Dorsolateral prefrontal cortex (tissue), 122 donors: ENCODE measurements at places on chromosomes 4 and X. TPM values are rescaled to one million over a fixed set of nuclear protein-coding genes. Genes with fewer than 3 reads are reported as not detected.

DNA sequence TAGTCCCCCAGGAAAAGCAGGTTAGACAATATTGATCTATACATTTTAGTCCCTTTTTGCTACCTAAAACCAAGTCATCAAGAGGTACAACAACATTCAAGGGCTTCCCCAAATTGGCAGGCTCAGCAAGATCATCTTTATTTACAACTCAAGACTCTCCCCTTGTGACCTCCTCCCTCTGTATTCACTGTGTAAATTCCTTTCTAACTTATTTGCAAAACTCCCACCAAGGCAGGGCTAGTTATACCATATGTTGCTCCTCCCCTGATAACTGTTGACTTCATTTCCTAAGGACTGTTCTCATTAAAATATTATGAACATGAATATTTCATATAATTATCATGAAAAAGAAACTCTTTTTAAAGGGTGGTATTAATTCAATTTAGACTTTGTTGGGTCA, 275.6 kb downstream of the DTHD1 start:
- no peak for DNase-seq

DNA sequence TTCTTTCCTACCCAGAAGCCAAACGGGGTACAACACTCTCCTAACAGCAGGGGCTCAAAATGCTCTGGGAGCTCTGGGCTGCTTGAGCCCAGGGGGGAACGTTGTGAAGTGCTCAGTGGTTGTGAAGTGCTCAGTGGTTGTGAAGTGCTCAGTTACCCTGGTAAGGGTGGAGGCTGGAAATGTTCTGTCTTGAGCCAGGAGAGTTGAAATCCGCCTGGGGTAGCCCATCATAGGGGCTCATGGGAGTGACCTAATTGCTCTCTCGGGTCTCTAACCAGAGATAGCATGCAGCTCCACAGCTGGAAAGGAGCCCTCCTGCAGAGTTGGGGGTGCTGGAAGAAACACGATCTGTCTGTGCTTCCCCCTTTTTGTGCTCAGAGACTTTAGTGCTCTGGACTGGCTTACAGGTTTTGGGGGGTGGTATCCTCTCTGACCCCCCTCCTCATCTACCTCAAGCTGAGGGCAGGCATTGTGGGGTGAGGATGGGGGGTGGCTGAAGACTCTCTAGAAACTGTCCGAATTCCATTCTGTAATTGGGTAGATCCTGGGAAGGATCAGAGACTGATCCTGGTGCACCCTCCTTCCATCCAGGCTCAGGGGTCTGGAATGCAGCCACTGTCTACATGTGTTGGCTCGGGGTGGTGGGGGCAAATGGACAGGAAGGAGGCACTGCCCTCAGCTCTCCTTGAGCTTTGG, 2.7 kb downstream of the EFNB1 start:
- no peak for DNase-seq

- DNase-seq: no peak
These were observed 53.9 kb upstream of the HEPH start for GRCh38 chrX:66110112-66110511.

GRCh38 chr4:172996571-172997216, 171.9 kb upstream of the GALNT7 start:
- no peak for DNase-seq

DNA sequence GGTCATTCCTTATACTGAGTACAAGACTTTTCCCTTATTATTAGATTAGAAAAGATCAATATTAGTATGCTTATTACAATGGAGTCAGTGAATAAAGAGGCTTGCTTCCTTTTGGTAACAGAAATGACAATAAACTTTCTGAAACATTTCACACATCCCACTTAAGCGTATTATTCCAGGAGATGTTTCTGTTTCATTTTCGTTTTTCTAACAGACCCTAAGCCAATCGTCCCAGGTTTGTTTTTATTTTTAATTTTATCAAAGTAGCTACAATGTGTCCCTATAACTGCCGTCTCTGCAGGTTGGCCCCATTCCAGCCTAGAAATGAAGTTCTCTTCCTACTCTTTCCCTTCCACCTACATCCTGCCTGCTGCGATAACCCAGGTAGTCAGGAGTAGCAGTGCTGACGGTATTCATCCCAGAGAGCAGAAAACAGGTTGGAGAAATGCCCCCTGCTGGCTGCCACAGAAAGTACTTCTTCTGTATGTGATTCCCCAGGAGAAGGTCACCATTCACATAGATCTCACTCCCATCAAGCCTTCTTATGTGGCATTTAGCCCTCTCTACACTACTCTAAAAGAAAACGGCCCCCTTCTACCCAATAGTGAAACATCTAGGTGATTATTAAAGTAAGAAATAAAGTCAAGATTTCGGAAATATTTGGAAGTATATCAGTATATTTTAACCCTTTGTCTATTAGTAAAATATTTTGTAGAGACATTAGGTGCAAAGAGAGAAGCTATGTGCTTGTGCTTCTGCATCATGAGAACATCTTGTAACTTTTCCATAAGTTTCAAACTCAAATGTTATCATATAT, 40.4 kb downstream of the ENPEP start:
- peak; percentile 67 for DNase-seq

DNA sequence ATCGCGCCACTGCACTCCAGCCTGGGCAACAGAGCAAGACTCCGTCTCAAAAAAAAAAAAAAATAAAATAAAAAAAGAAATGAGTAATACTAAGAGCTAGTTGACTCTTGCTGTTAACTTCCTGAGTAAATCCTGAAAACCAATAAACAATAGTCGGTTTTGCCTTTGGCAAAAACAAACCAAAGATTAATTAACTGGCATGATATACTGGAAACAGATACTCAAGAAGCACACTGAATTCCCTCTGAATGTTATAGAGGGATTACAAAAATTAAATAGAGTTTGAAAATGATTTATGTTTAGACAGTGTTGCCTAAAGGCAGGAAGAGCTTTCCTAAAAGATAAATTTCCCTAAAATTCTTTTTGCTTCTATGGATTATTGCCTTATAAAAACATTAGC, 1702.3 kb downstream of the STIM2 start:
- DNase-seq: no peak

DNA sequence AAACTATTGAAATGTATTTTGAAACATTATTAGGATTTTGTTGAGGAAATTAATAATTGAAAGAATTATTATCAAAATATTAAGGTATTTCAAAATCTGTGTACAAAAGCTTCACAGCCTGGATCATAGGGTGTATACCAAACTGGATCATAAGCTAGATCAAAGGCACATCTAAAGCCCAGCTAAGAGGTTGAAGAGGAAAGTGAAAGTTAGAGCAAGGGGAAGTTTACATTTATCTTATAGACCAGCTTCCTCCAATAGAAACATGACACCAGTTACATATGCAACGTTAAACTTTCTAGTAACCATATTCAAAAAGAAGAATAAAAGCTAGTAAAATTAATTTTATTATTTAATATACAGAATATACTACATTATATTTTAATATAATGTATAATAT, 227.2 kb upstream of the BMP3 start:
- DNase-seq: no peak

DNA sequence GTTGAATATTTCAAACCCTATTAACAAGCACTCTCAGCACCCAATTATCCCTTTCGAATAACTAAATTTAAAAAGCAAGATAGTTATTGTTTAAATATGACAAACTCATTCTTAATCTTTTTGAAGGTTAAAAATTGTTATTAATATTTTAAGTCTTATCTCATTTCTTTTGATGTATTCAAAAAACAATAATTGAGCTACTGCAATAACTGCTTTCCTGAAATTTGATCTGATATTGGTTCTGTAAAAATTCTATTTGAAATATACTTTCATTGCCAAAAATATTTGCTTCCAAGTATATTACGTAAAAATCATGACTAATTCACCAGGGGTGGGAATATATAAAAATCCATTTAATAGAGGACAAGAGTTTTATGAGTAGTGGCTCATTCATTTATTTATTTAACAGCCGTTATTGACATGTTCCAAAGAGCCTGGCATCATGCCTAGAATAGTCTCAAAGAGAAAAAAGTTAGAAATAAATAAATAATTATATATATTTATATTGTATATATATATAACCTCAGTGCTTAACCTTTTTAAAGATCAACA, 34.4 kb downstream of the GLRA3 start:
- DNase-seq: no peak

The APELA gene
- not detected for total RNA-seq

The AASDH gene
- 14.3 TPM for total RNA-seq

The STK32B gene
- 2.4 TPM for total RNA-seq

GRCh38 chr4:76494243-76494642, 59.2 kb downstream of the SHROOM3 start:
- DNase-seq: no peak

The CHRNA9 gene
- not detected for total RNA-seq

- DNase-seq: no peak
These were observed 1.0 kb upstream of the OTOP1 start for GRCh38 chr4:4227510-4228355.

GRCh38 chr4:64158648-64159326, 250.5 kb downstream of the TECRL start:
- DNase-seq: peak; percentile 57

DNA sequence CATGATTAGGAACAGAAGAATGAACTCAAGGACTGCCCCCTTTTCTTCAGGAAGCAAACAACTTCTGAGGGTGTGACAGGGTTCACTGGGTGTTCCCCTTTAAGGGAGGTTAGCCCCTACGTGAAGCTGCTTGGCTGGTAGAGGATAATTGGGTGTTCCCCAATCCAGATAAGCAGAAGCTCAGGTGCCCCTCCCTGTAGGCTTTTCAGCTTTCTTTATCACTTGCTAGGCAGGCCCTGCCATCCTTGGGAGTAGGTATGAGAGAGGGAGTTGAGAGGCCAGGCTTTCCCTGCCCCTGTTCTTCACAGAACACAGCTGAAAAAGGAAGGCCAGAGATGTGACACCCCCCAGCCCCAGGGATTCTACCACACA, 44.2 kb downstream of the RTL9 start:
- no peak for DNase-seq

DNA sequence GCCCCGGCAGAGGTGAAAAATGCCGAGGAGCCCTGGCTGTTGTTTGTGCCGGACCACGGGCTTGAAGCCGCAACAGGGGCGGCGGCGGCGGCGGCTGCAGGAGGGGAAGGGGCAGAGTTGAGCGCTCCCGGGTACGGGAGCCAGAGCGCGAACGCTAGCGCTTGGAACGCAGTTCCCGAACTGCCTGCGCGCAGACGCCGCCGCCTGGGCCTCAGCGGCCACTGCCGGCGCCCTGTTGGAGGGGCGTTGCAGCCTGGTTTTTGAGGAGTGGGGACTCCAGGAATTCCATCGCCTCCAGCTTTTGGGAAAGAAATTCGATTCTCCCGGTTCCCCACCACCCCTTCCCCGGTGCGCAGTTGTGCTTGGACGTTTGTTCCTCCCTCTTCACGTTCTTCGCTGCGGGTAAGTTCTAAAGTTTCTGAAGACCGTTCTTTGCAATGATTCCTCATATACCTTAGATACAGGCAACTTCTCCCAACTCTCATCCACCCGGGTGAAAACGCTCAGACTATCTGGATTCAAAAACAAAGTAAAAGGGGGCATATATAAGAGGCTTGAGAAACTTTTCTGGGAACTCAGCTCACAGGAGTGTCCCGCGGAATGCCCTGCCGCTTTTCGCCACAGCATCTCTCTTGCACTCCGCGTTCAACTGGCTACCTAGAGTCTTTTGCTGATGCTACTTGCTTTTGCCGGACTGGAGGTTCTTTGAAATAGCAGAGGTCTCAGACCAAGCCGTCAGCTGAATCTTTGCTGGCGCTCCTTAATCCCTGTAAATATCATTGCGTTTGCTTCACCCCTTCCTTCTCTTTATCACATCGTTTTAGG, 1.0 kb downstream of the FAT4 start:
- DNase-seq: peak; percentile 51

The SSX2 gene
- not detected for total RNA-seq

DNA sequence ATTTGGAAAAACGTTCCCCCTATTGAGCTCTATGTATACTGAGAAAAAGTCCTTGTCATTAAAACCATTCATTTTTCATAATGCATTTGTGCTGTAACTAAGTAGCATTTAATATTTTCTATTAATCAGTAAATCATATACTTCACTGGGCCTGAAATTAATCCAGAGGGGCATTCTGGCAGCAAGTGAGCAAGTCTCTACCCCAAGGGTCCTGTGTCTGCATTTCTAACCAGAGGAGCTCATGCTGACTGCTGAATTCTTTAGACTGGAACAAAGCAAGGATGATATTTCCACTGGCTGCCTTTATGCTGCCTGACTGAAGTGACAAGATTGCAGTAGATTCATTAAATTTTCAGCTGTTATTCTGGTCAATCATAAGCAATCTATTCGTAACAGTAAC, 246.5 kb downstream of the SLITRK2 start:
- DNase-seq: no peak

- DNase-seq: no peak
These were observed 1.3 kb downstream of the AMER1 start for GRCh38 chrX:64204252-64204651.

- no peak for DNase-seq
These were observed 11.3 kb downstream of the SNX12 start for GRCh38 chrX:71056867-71057266.

- DNase-seq: no peak
These were observed 45.1 kb downstream of the PRPS1 start for GRCh38 chrX:107673431-107673830.
